A549 treated with CORT108297 at 1 μM for 4 hours (cell line): ENCODE measurements at places on chromosomes 3 and 15. TPM values are rescaled to one million over a fixed set of nuclear protein-coding genes. Genes with fewer than 3 reads are reported as not detected.

Gene CSTA
- total RNA-seq, result 0.82 to 1.2 TPM (median 1.0 TPM) in 5 replicates

Gene FYCO1
- total RNA-seq, result 4.3 to 5.8 TPM (median 4.9 TPM) in 5 replicates

Gene CNTN3
- not detected in 5 replicates for total RNA-seq

Gene DLG1
- total RNA-seq, result 13.0 to 19.0 TPM (median 16.9 TPM) in 5 replicates

Gene TRH
- not detected in 5 replicates for total RNA-seq
